ENCODE measurements at places on chromosomes 7 and 10.

DNA sequence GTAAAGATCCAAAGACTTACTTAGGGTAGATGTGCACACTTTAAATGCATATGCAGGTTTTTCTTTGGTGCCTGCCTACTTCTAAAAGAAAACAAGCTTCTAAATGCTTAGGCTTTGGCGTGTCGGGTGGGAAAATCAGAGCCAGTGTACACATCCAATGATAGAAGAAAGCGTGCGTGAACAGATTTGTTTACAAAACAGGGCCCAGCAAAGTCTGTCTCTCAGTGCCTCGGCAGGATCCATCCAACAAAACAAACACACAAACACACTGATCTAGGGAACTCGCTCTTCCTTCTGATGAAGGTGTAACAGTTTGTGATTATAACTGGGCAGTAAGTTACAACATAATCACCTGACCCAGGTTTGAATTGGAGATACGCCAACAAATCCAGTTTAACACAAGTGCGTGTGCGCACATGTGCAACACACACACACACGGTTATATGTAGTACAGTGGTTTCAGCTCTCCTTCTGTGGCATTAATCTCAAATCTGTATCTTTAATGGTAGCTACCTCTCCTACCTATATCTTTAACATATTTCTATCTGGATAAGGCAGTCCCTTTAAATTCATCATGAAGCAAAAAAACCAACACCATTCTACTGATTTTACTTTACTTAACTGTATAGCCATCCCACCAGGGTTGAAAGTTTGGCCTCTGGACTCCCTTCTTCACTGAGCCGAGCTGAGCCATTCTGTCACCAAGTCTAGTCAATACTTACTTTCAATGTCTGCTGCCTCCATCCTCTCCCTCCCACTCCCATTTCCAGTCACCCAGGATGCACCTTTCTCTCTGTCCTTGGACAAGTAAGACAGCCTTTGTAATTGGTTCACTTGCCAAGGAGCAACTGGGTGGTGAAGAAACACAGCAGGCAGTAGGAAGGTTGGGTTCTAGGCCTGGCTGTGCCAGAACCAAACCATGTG, 184.4 kb upstream of the KLF14 start:
- DNase-seq = no peak

DNA sequence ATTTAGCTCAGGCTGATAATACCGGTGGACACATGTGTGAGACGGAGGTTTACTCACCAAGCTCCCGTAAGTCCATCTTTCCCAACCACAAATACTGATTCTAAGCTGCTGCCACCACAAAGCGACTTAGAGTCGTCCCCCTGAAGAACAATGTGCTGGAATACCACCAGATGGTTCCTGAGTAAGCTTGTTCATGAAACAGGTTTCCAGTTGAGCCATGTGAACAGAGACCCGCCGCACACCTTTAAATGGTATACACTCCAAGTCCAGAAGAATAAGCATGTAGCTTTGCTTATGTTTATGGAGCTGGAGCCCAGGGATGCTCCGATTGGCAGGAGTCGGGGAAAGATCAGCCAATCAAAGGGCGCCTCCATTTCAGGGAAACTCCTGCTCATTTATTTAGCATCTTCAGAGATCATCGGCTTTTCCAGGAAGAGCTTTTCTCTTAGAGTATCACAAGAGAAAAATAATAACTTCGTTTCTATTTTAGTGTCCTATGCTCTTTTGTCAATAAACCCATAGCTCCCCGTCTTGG, 261.6 kb upstream of the AOAH start:
- no peak for DNase-seq

GRCh38 chr10:78578929-78579328, 489.8 kb upstream of the ZMIZ1 start:
- DNase-seq = peak; percentile 3

- DNase-seq = no peak
These were observed 269.4 kb downstream of the NXPH1 start for GRCh38 chr7:8702807-8703206.

GRCh38 chr7:154591544-154591943, 411.4 kb downstream of the PAXIP1 start:
- no peak for DNase-seq

- peak; percentile 69 for DNase-seq
These were observed 51.3 kb downstream of the PWWP2B start for GRCh38 chr10:132448248-132448731.

GRCh38 chr7:33702514-33703054, 202.8 kb upstream of the BMPER start:
- no peak for DNase-seq

- no peak for DNase-seq
These were observed 2.0 kb downstream of the FBH1 start for GRCh38 chr10:5892007-5892406.
